ENCODE measurements at places on chromosomes 4 and X.

DNA sequence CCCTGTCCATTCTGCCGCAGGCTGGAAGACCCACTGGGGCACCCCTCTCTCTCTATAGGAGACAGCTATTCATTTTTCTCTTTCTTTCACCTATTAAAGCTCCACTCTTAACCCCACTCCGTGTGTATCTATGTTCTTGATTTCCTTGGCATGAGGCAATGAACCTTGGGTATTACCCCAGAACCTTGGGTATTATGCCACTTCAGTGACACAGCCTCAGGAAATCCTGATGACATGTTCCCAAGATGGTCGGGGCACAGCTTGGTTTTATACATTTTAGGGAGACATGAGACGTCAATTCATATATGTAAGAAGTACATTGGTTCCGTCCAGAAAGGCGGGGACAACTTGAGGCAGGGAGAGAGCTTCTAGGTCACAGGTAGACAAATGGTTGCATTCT lies 13.4 kb downstream of the HTT-AS start:
- DNase-seq, result no peak

- DNase-seq, result no peak
Measured at GRCh38 chr4:89556601-89557305, 249.2 kb upstream of the GPRIN3 start.

- DNase-seq, result no peak
Measured at GRCh38 chr4:122533841-122534240, 77.3 kb upstream of the IL2 start.

DNA sequence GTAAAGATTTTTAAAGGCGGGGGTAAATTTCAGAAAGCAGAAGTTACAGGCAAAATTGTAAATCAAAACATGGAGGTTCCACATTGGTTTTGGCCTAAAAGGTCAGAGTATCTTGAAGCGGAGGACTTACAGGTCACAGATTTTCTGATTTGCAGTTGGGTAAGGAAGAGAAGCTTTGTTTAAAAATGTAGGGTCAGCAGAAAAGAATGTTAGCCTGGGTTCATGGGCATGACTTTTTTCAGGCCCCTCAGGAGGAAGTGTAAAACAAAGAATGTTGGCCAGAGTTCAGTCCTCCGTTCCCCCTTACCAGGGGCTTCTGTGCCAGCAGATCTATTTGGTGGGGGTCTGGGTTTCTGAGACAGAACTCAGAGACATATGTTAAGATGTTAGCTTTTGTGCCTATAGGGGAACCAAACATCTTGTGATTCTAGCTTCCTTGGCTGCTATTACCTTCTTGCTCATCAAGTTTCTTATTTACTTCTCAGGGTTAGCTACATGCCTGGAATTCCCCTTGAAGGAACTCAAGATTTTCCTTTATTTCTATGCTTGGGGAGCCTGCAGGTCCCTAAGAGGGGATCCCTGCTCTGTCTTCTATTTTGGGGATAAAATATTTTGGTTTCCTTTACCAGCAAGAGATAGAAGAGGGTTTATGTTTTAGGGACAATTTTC lies 160.3 kb downstream of the ANK2 start:
- DNase-seq, result no peak

DNA sequence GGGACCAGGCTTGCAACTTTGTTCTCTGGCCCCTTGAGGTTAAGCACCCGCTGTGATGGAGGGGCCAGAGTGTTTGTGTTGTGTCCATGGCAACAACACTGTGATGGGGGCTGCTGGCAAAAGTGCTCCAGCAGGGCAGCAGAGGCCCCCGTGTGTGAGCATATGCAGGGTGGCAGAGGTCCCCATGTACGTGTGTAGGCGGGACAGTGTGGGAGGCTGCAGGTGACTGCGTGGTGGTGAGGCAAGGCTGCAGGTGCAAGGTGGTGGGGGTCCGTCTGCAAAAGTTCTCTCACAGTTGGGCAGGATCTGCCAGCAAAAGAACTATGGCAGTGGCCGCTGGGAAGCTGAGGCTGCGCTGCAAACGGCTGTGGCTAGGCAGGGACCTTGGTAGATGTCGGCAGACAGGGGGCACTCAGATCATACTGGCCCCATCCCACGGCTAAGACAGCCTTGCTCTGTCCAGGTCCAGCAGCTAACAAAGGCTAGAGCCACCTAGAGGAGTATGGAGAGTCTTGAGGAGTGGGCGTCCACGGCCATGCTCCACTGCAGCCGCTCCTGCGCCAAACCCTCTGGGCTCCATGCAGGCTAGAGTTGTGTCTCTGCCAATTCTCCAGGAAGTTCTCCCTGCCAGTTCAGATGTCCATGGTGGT lies 46.8 kb upstream of the PASD1 start:
- DNase-seq, result no peak

GRCh38 chrX:44054863-44055601 lies 81.8 kb upstream of the NDP start:
- no peak for DNase-seq

DNA sequence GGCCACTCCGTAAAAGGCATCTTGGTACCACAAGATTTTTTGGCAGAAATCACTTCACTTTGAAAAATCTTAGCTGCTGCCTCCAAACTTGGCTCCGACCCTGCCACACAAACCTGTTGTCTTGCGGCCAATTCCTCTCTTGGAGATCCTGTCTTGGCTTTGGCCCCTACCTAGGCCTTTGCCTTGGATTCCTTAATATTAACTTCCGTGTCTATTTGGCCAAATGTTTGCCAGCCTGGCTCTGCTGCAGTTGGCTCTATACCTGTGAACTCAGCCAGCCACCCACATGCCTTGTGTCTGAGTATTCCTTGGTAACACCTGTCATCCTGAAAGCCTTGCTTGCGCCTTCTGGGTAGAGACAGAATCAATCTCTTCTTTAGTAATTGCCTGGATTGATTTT lies 12.5 kb downstream of the GRXCR1 start:
- DNase-seq, result no peak

- no peak for DNase-seq
Measured at GRCh38 chr4:187283201-187283955, 559.7 kb upstream of the FAT1 start.

GRCh38 chrX:96540111-96540631 lies 144.5 kb upstream of the DIAPH2 start:
- DNase-seq, result no peak

DNA sequence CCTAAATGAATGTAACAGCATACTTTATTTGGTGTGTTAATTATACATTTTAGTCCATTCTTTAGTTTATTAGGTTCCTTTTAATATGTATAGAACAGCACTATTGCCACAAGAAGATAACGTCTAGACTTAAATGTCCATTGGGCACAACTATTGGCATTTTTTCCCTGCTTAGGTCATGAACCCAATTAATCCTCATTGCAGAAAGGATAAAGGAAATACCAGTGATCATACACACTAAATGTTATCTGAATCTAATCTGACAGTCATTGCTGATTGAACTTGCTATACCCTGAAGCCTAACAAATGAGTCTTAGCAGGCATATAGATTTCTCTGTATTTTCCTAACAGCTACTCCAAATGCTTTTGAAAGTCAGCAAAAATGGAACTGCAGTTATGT lies 2250.0 kb upstream of the AGA start:
- DNase-seq, result no peak

DNA sequence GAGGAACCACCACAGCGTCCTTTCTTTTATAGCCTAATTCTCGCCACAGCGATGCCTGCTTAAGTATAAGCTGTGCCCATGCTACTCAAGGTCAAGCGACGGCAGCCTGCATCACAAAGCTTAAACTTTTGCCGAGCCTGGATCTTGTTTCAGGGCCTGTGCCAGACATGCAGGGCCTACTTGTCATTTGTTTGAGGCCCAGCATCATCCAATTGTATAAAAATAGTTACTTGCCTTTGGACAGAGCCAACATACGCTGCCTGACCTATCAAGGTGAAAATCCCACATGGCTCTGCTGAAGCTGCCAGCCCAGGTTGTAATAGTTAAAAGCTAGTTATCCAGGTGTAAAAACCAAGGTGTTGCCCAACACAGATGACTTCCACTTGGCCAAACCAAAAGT lies 107.1 kb downstream of the TMEM131L start:
- DNase-seq, result no peak

GRCh38 chr4:6942238-6942800 lies 32.7 kb downstream of the TBC1D14 start:
- peak; percentile 81 for DNase-seq

DNA sequence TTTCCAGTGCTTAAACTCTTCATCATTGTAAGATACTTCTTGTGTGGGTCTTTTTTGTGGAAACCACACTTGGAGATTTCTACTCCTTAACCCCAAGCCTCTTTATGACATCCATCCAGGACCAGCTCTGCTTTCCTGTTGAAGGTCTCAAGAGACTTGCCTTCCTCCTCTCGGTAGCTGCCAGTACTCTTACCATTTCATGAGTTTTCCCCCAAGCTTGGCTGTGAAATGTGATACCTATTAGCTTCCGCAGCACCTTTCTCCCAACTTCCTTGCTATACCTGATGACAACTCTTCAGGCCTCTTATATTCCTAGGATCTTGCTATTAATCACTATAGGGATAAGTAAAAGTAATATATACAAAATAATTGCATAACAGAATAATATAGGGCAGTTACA lies 1.9 kb upstream of the DCK start:
- DNase-seq, result no peak

- DNase-seq, result no peak
Measured at GRCh38 chr4:146975527-146975926, 29.9 kb upstream of the TTC29 start.

DNA sequence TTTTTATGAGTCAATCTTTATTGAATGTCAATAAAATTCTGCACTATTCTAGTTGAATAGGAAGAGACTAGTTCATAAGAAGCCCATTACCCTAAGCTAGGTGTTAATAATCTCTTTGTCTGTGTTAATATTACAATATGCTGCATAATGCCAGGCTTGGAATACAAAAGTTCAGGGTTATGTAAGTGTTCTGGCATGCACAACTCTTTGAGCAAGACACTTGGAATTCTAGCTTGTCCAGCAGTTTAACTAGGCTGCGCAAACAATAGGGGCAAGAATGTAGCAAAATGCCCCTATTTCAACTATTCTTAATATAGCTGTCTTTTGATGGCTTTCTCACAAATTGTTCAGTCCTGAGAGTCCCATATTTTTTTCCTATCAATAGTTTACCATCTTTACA lies 31.3 kb upstream of the ETNPPL start:
- DNase-seq, result no peak

- no peak for DNase-seq
Measured at GRCh38 chrX:46582966-46583365, 9.4 kb downstream of the CHST7 start.
